ENCODE measurements at places on chromosomes 6 and 20. TPM values are rescaled to one million over a fixed set of nuclear protein-coding genes. Genes with fewer than 3 reads are reported as not detected.

DNA sequence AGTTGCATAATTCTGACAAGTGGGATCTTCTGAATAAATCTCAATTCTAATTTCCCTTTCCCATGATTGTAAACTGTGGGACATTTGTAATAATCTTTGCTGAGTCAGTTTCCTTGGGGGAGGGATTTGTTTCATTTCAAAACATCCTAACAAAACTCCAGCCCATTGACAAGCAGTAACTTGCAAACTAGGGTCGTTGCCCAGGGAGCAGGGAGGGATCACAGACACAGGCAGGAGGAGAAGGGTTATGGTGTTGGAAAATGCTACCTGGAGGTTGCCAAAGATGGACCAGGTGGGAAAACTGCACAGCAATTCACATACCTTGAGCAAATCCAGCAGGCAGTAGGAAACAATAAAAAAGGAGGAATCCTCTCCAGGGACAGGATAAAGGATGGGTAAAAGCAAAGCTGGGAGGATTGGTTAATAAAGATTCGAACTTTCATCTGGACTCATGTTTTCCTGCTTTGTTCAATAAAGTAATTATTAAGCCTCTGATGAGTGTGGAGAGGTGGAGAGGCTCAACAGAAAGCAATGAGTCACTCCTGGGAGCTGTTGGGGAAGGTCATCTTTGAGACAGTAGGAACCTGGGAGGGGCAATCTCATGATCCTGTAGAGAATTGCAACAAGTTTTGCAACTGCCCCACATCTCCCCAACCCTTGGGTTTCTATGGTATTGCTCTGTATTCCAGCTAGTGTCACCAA, 87.3 kb upstream of the AKIRIN2 start:
- no peak for DNase-seq

Gene HDGFL1
- total RNA-seq, result not detected

DNA sequence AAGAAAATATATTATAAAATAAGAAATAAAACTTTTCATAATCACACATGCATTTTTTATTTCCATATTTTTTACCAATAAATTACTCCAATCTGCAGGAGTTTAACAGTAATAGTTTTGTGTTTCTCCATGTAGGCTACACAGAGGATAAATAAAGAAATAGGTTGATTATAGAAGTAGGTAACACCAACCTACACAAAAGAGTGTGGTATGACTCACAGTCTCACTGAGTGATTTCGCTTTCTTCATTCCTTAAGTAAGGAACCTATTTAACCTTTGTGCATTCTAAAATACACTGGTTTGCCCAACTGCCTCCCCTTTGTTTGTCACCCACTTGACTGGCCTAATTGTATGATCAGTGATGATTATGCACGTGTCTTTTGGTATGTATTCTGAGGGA, 244.2 kb upstream of the RIMS1 start:
- no peak for DNase-seq

DNA sequence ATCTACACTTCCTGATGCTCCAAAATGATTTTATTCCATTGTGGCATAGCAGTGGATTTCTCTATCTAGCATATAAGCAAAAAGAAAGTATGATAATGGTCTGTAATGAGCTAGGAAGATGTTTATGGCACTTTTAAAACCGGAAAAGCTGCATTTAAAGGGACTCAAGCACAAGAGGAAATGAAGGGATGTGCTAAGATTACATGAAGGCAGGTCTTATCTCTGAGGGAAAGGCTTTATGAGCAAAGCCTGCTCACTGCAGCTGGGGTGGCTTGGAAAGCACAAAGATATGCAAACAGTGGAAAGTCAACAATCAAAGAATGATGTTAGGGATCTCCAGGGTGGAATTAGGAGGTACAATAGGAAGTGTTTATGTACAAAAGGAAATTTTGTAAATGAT, 138.2 kb downstream of the TENT5A start:
- DNase-seq, result no peak

GRCh38 chr6:27836783-27837624, 75.2 kb downstream of the OR2B2 start:
- peak; percentile 93 for DNase-seq

- DNase-seq, result no peak
Measured at GRCh38 chr6:126361832-126362440, 22.0 kb downstream of the CENPW start.

- DNase-seq, result peak; percentile 51
Measured at GRCh38 chr20:63625771-63626423, 1.0 kb downstream of the GMEB2 start.

Gene TULP1
- total RNA-seq, result not detected

- no peak for DNase-seq
Measured at GRCh38 chr20:10739134-10739533, 65.3 kb upstream of the JAG1 start.

Gene GPX5
- total RNA-seq, result not detected

GRCh38 chr20:16040742-16041141, 532.5 kb downstream of the KIF16B start:
- DNase-seq, result no peak

DNA sequence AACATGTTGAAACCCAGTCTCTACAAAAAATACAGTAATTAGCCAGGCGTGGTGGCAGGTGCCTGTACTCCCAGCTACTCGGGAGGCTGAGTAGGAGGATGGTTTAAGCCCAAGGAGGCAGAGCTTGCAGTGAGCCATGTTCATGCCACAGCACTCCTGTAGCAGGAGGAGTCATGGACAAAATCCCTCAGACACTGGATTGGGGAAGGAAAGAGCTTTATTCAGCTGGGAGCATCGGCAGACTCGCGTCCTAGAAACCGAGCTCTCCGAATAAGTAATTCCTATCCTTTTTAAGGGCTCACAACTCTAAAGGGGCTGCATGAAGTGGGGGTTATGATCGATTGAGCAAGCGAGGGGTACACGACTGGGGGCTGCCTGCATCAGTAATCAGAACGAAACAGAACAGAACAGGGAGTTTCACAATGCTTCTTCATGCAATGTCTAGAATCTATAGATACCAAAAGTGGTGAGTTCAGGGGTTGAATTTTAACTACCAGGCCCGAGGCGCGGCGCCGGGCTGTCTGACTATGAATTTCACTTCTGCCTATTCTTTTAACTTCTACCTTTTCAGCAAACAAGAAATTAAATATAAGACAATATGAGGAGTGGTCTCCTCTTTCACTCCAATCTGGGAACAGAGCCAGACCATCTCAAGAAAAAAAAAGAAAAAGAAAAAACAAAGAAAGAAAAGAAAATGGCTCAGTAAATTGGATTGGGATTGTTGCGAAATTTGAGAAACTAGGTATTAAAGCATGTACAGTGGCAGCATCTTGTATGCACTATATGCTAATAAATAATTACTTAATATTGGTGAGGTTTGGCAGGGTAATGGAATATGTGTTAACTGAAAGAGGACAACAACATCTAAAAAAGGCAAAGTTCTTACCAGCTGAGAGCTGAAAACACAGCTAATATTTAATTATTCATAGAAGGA, 23.6 kb downstream of the HMGN4 start:
- DNase-seq, result no peak

Gene THEMIS
- total RNA-seq, result not detected

Gene UST
- 15.0 TPM for total RNA-seq

All from tongue (tissue), 3 donors.